ENCODE measurements at places on chromosomes 7 and 10.

- no peak for DNase-seq
Measured at GRCh38 chr7:70376561-70377031, 755.3 kb upstream of the GALNT17 start.

- DNase-seq, result peak; percentile 39
Measured at GRCh38 chr7:88111140-88111743, 108.6 kb downstream of the SRI start.

GRCh38 chr7:80472491-80473200 is 39.2 kb downstream of the GNAT3 start:
- DNase-seq, result no peak

GRCh38 chr10:110755781-110756180 is 111.6 kb downstream of the RBM20 start:
- no peak for DNase-seq

DNA sequence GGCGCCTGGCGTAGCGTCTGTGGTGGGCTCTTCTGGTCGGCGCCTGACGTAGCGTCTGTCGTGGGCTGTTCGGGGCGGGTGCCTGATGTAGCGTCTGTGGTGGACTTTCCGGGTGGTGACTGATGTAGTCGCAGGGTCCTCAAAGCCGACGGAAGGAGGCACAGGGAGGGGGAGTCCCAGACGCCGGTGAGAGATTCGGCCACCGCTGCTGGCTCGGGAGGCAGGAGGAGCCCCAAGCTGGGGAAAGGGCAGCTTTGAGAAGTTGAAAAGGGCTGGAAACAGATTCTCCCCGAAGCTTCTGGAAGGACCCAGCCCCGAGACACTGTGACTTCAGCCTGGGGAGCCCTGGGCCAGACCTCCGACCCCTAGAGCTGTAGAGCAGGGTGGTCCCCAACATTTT is 105.7 kb downstream of the DNAJB6 start:
- DNase-seq, result no peak

DNA sequence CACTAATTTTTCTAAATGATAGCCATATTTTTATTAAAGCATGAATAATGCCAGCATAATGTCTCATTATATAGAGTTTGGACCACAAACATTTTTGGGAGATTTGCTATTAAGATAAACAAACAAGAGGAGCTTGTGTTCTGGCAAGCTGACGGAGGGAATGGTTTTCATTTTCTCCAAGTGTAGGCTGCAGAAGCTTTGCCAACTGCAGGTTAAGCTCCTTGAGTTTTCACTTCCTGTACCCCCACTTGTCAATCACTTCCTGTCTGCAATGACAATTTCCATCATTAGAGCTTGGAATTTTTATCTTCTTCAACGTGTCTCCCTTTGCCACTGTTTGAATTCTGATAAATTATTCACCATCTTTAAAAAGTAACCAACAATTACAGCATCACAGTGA is 13.4 kb downstream of the EBF3 start:
- DNase-seq, result no peak

DNA sequence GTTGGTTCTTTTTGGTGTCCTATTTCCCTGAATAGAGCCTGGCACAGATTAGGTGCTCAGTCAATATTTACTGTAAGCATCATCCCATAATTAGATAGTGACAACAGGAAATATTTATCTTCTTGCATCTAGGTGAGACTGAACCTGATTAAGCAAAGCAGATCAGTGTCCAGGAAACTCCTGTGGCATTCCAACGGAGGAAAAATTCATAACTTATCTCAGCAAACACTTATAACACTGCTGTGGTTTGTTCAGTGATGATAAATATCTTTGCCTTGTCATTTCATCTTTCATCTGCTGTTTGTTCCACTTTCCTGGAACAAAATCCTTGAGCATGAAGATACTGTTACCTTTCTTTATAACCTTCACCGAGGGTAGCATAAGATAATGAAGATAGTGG is 1160.3 kb upstream of the AUTS2 start:
- peak; percentile 82 for DNase-seq

DNA sequence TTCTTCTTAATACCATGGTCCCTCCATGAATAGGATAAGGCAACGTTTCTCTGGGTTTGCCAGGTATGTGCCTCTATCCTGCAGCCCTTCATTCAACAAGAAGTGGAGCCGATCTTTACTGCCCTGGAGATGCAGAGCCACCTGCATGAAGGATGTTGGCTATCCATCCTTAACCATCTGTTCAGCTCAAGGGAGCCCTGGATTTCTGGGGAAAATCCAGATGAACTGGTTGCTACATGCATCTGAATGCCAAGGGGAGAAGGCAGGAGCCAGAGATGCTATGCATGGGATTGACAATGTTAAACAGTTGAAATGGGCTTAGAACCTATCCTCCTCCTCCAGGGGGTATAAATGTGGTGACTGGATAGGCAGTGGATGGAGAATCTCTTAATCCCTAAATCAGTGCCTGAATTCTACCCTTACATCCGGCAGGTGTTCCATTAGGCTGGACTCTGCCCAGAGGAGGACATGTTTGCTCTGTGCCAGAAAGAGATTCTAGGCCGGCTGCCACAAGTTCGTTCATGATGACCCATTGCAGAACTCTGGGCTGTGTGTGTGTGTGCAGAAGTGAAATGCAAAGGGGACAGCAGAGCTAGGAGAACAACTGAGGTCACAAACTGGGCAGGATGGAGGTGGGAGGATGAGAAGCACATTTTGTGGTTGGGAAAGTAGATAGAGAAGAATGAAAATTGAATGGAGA is 15.6 kb downstream of the CPED1 start:
- DNase-seq, result peak; percentile 38

GRCh38 chr10:48511066-48511874 is 93.6 kb downstream of the ARHGAP22 start:
- no peak for DNase-seq

DNA sequence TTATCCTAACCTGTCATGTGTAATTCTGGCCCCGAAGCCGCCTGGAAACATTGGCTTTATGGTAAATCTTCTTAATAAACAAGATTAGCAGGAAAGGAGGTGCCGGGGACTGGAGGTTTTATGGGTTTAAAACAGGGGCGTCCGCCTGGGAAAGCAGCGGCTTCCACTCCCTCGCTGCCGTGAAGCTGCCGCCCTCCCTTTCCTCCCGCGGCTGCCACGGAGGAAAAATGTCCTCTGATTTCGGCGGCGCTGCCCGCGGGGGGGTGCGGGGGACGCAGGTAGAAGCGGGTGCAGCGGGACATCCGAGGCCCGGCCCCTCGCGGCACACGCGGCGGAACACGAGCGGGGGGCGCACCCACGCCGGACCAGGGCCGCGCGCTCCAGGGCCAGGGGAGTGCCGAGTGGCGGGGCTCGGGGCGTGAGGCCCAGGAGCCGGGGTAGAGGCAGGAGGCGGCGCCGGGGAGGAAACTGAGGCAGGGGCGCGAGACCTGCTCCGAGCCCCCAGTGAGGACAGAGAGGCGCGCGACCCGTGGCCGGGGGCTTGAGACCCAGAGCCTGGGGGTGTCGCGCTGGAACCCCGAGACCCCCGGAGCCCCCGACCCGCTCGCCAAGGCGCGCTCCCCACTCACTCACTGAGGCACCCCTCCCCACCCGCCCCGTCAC is 993 bp downstream of the PTPRN2 start:
- DNase-seq, result no peak

GRCh38 chr10:87695074-87695473 is 35.4 kb downstream of the PAPSS2 start:
- DNase-seq, result no peak

GRCh38 chr10:43068471-43069210 is 8.2 kb upstream of the RET start:
- no peak for DNase-seq
